Activated naive CD4-positive, alpha-beta T cell (primary cell): ENCODE measurements at places on chromosomes 1 and 21.

DNA sequence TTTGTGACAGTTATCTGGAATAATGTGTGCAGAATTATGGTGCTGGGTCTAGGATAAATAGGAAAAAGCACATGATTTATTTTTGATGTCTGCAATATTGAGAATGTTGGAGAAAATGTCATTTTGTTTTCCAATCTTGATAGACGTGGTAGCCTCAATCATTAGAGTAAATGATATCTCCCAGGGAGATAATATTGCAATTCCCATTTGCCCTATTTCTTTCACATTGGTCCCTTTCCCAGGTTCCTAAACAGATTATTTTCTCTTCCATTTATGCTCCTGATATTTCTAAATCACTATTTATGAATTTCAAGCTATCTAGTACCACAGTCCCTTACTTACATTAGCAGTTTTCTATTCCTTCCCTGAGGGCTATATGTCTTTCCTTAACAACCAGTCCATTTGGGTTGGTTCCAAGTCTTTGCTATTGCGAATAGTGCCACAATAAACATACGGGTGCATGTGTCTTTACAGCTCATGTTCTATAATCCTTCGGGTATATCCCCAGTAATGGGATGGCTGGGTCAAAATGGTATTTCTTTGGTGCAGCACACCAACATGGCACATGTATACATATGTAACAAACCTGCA lies 447.3 kb downstream of the PLA2G4A start:
- no peak for DNase-seq

GRCh38 chr1:61338899-61339298 lies 256.5 kb downstream of the NFIA start:
- DNase-seq: no peak

DNA sequence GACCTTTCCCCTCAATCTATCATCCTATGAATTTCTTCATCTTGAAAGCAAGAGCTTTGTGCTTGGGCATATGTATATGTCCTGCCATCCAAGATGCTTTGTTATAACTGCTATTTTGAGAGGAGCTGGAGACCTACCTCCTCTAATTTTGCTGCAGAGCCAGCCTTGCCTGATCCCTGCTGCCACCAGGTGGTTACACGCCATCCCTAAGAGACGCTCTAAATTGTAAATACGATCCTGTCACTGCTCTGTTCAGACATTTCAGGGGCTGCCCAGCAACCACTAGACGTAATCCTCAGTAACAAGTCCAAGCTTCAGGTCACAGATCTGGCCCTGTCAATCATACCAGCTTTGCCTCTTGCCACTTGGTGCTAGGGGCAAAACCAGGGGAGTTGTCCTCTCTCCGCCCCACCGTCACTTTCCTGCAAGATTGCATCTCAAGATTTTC lies 32.9 kb downstream of the GPA33 start:
- DNase-seq: no peak

GRCh38 chr1:32900956-32901822 lies at the start of gene TMEM54:
TMEM54 (minus strand) TSS chr1:32901389; CDS start chr1:32901238, 151 bp downstream.
- no peak for DNase-seq

DNA sequence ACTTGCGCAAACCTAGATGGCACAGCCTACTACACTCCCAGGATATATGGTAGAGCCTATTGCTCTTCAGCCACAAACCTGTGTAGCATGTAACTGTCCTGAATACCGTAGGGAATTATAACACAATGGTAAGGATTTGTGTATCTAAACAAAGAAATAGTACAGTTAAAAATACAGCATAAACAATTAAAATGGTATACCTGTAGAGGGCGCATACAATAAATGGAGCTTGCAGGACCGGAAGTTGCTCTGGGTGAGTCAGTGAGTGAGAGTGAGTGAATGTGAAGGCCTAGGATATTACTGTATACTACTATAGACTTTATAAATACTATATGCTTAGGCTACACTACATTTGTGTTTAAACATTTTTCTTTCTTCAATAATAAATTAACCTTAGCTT lies 99.3 kb downstream of the PLD5 start:
- DNase-seq: no peak

DNA sequence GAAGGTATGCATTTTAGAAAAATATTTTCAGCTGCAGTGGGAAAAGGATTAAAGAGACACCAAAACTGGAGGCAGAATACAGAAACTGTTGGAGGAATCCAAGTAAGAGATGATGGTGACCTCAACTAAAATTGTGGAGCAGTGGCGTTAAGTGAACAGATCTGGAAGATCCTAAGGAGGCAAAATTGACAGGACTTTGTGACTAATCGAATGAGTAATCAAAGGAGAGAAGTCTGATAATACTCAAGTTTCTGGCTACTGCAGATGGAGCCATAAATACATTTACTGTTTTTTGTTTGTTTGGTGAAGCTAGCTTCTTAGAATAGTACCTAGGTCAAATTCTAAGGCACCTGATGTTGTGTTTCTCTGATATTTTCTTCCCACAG lies 3.1 kb downstream of the CTBS start:
- DNase-seq: no peak

DNA sequence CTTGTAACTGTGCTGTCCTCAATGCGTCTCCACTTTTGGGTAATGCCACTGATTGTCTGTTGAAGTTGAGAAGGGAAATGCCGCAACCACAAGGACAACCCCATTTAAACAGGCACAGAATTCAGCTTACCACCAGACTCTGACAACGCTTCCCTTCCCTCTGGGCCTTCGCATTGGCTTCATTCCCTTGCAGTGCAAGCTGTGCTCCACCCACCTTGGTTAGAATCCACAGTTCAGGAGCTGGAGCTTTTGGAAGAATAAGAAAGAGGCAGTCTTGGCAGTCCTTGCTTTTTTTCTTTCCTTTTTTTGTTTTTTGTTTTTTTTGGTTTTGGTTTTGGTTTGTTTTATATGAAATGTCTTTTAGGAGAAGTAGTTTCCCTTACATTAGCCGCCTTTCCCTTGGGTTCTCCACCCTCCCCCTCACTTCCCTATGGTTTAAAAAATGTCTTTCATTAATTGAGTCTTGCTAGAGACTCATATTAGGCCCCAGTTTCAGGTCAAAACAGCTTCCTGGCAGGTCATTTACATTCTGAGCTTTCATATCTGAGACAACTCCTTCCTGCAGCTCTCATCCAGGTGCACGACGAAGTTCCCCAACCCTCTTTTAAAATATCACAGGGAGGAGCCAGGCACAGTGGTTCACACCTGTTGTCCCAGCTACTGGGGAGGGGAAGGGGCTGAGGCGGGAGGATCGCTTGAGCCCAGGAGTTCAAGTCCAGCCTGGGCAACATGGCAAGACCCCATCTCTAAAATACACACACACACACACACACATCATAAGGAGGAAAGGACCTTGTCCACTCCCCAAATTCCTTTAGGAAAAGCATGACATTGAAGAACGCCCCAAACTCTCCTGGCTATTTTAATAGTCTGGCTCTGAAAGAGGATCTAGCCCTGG lies 20.7 kb upstream of the LAX1 start:
- DNase-seq: no peak

GRCh38 chr1:219304227-219305226 lies 130.8 kb downstream of the LYPLAL1 start:
- no peak for DNase-seq

GRCh38 chr1:161720956-161721737 lies at the start of gene FCRLB:
FCRLB (plus strand) TSS chr1:161721544; CDS start chr1:161722673, 1,129 bp downstream.
- DNase-seq: no peak

DNA sequence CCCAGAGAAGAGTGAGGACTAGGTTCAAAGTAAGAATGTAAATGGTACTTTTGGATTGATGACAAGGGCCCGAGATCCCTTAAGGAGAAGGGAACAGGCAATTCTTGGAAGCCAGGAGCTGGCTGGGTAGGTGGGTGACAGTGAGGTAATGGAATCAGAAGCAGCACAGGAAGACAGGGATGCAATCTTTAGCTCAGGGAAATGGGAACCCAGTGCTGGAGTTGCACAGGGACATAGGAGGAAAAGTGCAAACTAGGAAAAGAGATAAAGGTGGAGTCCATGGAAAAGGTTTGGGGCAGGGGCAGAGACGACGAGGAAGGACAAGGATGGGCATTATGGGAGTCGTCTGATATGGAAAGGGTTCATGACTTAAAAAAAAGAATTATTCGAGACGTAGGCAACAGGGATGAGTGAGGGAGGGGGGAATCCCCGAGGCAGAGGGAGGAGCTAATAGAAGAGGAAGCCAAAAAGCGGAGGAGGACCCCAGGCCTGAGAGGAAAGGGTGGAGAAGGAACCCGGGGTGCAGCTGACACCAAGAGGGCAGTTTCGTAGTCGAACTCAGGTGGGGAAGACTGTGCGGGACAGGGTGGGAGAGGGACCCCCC lies 495 bp downstream of the PI4KB start:
- no peak for DNase-seq

DNA sequence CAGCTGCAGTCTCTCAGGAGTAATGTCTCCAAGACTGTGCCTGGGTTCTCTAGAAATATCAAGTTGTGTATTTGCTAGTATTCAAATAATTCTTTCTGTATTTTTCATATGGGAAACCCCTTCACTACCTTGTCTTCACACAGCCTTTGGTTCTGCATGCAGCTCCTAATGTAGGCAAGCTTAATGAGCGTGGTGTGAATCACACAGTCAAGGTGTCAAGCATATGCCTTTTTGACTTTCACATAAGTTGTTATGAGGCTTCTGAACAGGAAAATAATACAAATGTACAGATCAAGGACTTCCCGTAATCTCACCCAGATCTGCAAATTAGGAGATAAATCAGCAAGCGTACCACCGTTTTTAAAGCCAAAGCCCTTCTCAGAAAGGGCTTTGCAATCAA lies at the start of gene FCRL3:
FCRL3 (minus strand) TSS at position 38 of the 400 bp plus-strand sequence. CDS start 280 bp downstream, outside the sequence.
- DNase-seq: no peak

DNA sequence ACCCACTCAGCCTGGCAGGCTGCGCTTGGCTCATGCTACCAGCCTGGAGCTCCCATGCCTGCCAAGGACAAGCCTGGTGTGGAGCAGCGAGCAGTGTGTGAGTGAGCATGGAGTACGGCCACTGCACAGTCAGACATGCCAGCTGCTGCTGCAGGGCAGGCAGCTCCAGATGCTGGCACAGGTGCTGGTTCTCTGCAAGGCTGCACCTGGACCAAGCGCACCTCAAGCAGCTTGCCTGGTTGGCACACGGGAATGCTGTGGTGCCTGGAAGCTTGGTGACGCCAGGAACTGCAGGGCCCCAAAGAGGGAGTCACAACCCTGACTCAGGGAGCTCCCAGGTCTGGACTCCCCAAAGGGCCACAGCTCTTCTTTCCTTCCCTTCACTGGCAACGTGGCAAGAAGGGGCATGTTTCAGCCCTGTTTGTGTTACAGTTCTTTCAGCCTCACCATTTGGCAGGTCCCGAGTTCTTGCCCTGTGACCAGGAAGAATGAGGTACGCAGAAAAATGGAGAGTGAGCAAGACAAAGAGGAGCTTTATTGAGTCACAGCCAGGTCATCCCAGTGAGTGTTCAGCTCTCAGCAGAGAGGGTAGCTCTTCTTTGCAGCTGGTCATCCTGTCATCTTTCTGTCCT lies 26.1 kb downstream of the ACOT7 start:
- DNase-seq: no peak
